HT1080 (cell line): ENCODE measurements at places on chromosomes 16 and 17. TPM values are rescaled to one million over a fixed set of nuclear protein-coding genes. Genes with fewer than 3 reads are reported as not detected.

- DNase-seq, result peak; percentile 90
Measured at GRCh38 chr17:39144416-39144840, 7.0 kb downstream of the PLXDC1 start.

- peak; percentile 12 for DNase-seq
Measured at GRCh38 chr17:77779711-77780539, 178.6 kb upstream of the TNRC6C start.

DNA sequence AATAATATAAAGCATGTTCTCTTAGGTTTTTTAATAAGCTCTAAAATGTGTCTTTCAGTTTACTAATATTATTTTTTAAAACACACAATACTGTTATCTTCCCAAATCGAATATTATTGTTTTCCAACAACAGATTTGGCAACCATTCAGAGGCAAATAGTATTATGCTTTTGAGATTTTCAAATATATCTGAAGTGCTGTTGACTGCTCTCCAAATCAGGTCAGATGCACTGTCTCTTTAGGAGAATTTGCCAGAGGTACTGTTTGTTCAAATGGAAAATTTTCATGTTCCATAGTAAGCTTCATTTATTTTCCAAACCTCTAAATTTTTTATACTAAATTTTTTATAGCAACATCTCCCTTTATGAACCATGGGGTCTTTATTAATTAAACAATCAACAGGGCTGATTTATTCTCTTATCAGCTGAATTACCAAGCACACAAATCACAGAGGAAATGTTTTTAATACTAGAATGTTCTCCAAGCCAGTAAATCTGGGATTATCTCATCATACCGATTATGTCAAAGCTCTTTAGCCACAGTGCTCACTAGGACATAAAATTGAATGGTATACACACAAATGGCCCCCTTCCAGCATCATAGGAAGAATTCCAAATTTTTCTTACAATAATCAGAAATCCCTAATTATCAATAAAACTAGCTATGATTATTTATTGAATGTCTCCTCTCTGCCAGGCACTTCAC, 108.8 kb upstream of the HLF start:
- DNase-seq, result no peak

DNA sequence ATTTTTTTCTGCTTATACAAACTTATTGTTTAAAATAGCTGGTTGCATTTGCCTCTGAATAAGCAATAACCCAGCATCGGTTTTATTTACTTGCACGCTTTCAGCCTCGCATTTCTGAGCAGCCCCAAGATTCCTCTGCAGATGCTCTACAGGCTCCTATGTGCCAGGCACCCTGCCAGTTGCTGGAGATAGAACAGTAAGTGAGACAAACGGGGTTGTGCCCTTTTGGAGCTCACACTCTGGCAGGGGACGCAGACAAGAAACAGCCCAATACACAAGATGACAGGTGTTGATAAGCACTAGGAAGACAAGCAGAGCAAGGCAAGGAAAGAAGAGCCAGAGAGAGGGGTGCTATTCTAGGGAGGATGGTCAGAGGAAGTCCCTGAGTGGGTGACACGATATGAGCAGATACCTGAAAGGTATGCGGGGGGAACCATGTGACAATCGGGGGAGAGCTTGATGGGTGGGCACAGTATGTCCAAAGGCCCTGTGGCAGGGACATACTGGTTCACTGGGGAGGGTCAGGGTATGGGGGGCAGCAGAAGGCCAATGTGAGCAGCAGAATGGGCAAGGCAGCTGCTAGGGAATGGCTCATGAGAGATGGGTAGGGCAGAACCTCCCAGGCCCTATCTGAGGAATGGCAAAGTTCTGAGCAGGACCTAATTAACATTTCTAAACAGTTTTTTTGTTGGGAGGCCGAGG, 18.7 kb upstream of the ADORA2B start:
- no peak for DNase-seq

GRCh38 chr16:79972053-79972704, 371.6 kb upstream of the MAF start:
- peak; percentile 11 for DNase-seq

DNA sequence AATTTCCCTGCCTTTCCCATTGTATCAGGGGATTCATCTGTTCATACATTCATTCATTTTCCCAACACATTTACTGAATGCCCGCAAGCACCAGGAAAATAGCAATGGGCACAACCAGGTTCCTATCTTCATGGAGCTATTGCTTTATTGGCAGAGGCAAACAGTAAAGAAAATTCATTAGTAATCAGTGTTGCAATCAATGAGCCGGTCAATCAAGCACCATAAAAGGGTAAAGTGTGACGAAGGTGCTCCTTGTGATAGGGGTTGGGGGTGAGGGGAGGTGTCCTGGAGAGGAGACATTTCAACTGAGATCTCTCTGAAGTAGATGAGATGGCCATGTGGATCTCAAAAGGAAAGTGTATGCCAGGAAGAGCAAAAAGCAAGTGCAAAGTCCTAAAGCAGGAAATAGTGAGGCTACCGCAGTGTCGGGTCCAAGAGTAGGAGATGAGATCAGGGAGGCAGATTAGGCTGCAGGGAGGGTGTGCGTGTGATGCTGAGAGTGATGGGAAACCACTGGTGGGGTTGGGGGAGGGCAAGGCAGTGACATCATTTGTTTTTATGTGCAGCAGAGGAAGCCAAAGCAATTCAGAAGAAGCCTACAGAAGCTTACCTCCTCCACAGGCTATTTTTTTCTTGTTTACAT, 28.4 kb downstream of the CDH13 start:
- peak; percentile 96 for DNase-seq

DNA sequence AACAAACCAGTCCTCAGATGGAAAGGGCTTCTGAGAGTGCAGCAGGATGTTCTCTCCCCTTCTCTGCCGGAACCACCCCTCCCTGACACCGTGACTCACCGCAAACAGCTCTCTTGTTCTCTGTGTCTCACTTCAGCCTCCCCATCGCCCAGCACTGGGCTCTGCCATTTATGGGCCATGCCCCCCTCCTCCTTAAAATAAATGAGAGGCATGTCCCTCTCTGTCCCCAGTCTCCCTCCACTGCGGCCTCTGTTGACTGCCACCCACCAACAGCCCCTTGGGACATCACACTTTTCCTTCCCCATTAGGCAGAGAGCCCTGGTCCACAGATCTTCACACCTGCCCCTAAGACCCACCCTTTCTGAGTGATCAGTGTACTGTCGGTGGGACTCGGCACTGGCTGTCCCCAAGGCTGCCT, 6.3 kb downstream of the CCDC102A start:
- DNase-seq, result peak; percentile 86

- peak; percentile 71 for DNase-seq
Measured at GRCh38 chr17:6523330-6523729, 33.0 kb downstream of the PITPNM3 start.

GRCh38 chr17:82056729-82057621, 5.3 kb downstream of the GPS1 start:
- no peak for DNase-seq

- no peak for DNase-seq
Measured at GRCh38 chr17:12349297-12349696, 316.4 kb upstream of the MYOCD start.

- peak; percentile 81 for DNase-seq
Measured at GRCh38 chr16:74760007-74760767, 14.4 kb downstream of the FA2H start.

- DNase-seq, result no peak
Measured at GRCh38 chr16:5004311-5004710, 29.4 kb downstream of the NAGPA start.

DNA sequence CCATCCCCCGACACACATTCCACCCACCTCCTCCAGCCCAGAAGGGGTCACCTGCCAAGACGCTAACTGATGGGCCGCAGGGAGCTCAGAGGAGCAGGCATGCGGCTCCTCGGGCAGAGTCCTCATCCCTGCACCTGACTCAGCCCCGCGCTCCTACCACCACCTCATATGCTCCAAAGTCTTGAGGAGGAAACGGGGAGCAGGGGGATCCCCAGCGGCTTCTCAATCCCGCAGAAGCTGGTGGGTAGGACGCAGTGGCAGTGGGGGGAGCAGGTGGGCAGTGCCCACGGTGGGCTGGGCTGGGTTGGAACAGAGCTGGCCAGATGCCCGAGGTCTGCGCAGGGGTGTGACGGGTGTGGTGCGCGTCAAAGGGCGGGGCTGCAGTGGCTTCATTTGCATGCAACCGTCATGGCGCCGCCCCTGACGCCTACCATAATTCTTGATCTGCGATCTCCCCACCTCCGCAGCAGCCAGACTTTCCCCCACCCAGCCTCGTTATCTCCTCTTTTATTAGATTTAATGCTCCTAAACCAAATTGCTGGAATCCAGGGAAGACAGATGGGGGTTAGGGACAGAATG, 39.0 kb upstream of the EMP2 start:
- no peak for DNase-seq

- peak; percentile 48 for DNase-seq
Measured at GRCh38 chr16:67029254-67030096, 526 bp downstream of the CBFB start.

- no peak for DNase-seq
Measured at GRCh38 chr16:10612649-10613179, 32.3 kb upstream of the EMP2 start.

DNA sequence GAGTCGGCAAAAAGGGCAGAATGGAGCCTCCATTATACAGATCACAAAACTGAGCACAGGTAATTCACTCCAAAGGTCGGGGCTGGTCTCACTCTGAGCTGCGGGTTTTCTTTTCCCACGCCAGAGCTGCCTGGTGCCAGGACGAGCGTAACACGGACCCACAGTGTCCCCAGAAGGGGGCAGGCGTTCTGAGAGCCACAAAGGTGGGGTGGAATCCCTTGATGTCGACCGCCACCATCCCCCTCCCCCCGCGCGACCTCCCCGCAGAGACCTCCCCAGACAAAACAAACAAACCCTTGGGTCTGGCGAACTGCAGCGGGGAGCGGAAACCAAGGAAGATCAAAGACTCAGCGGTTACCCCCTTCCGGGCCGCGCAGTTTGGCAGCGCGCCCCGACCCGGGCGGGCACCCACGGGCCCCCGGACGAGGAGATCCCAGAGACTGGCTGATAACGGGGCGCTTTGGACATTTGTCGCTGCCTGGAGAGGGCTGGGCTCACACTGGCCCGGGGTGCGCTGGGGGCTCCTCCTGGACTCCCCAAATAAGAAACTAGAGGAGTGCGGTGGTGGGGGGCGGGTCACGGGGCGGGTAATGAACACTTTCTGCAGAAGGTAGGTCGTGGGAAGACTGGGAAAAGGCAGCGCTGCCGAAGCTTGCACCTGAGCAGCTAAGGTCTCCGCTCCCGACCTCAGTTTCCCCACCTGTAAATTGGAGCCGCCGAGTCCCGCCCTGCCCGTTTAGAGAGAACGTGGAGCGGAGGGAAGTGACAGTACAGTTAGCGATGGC, 664 bp upstream of the NKD1 start:
- no peak for DNase-seq

DNA sequence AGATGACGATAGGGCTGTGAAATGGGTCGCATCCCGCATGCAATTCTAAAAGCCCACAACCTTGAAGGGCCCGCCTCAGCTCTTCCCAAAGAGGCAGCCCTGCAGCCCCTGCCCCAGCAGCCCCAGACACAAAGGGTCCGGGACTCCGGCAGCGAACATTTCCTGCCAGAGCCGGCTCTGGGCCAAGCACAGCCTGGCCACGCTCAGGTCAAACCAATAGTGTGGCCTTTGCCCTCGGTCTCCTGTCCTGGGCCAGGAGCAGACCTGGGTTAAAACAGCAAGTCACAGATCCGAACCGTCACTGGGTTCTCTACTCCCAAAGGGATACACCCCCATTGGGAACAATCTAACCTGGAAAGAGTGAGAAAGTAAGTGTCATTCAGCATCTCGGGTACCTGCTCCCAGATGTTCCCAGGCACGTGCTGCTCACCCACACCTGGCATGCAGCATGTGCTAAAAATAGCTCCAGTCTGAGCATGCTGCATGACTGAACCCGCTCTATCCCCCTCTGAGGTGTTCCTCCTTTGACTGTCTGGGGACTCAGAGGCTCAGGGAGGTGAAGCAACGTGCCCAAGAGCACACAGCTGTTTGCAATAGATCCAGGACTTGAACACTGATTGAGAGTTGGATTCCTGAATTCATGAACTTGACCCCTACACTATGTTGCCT, 22.2 kb upstream of the ATP2A3 start:
- DNase-seq, result no peak

DNA sequence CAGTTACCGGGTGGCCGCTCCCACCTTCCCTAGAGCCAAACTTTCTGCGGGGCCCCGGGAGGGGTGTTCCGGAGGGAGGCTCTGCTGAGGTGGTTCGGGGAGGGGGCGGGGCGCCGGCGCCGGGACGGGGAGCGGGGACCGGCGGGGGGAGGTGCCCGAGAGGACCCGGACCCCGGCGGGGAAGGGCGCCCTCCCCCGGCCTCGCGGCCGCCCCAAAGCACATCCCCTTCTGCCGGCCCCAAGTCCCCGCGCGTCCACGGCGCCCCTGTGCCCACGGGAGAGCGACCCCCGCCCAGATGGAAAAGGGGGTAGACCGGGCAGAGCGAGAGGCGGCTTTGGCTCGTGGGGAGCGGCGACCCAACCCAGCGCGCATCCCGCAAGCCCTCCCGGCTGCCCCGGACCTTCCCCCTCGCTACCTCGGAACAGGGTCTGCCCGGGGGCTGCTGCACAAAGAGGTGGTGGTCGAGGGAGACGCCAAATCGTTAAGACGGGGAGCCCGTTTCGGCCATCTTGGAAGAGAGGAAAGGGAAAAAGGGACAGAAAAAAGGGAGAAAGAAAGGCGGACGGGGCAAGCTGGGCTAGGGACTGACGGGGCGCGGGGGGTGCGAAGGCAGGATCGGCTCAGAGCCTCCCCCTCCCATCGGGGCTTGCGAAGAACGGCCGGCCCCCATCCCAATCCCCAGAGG, 530 bp downstream of the PCGF2 start:
- DNase-seq, result no peak

GRCh38 chr16:15650698-15651171, 690 bp downstream of the NDE1 start:
- DNase-seq, result no peak

DNA sequence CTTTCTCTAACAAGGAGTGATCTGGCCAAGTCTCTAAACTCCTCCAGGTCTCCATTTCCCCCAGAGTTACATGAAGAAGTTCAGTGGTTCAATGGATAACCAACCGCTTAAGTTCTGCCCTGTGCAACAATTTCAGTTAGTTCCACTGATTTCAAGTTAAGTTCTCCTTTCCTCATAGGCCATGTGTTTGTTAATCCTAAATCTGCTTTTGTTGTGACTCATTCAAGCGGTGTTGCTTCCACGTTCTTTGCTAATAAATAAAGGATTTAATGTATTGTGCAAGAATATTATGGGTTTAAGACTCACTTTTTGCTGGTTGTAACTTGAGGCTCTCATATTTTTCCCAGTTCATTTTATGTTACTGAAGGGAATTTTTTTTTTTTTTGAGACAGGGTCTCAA, 36.3 kb downstream of the GNA13 start:
- DNase-seq, result no peak

- DNase-seq, result no peak
Measured at GRCh38 chr17:37535906-37536305, 46.2 kb downstream of the DUSP14 start.

GRCh38 chr17:58007781-58008706, 998 bp upstream of the SRSF1 start:
- no peak for DNase-seq

EXOC3L1 gene
- 1.1 and 1.6 TPM in 2 replicates for total RNA-seq

CCL4L2 gene
- not detected in 2 replicates for total RNA-seq

GTF3C1 gene
- 55.7 and 65.0 TPM in 2 replicates for total RNA-seq

KCNH4 gene
- total RNA-seq, result not detected in 2 replicates

TMEM235 gene
- not detected in 2 replicates for total RNA-seq

GPR142 gene
- not detected in 2 replicates for total RNA-seq

SLC43A2 gene
- total RNA-seq, result 3.5 and 3.9 TPM in 2 replicates

TBC1D28 gene
- total RNA-seq, result not detected in 2 replicates
